Activated CD8-positive, alpha-beta memory T cell treated with anti-CD3 and anti-CD28 coated beads for 1 hour (primary cell): ENCODE measurements at places on chromosomes 5 and 9.

- DNase-seq = no peak
Observed at GRCh38 chr9:135300346-135301141, 179.0 kb upstream of the PPP1R26 start.

- no peak for DNase-seq
Observed at GRCh38 chr5:79186455-79186854, 49.5 kb upstream of the JMY start.

- DNase-seq = no peak
Observed at GRCh38 chr9:95296761-95297160, 20.7 kb downstream of the FANCC start.

DNA sequence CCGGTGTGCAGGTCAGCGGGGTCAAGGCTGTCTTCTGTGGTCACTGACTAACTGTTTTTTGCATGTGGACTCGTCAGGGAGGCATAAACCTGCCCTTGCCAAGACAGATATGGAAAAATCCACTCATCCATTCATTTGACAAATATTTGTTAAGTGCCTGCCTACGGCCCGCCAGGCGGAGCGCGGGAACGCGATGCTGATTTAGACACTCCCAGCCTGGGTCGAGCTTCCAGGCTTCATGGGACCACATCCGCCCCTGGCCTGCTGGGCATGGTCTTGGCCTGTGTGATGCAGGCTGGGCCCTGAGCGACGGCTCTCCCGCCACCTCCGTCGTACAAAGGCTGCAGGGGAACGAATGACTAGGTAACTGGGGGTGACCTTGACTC, 18.1 kb downstream of the MYMK start:
- DNase-seq = no peak

DNA sequence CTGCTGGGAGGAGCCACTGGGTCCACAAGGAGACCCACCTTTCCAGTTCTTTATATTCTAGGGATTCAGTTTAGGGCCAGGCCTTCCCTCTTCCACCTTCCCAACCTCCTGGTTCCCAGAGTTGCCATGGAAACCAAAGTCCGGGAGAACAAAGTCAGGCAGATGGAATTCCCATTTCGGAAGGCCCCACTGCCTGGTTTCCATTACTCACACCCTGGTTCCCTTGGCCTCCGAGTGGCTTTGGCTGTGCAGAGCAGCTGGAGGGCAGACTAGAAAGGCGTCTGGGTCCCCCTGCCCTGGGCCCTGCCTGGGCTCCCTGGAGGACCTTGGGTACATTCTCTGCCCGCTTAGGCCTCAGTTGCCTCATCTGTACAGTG, 136.1 kb downstream of the RGS3 start:
- DNase-seq = no peak

DNA sequence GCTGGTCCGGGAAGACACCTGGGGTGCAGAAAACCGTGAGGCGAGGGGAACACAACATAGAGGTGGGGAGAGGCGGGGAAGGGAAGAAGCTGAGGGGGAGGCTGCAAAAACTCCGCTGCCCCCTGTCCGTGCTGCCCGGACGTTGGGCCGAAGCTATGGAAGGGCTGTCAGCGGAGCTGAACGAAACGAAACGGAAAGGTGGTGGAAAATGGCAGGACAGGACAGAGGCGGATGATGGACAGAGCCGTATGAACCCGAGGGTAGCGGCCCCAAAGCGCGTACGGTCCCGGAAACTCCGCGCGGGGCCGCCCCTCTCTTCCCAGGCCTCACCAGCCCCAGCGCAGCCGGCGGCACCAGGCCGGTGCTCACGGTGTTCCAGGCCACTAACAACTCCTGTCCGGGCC, 272 bp downstream of the ANAPC2 start:
- no peak for DNase-seq

- DNase-seq = no peak
Observed at GRCh38 chr5:62132276-62132675, 173.7 kb upstream of the KIF2A start.

DNA sequence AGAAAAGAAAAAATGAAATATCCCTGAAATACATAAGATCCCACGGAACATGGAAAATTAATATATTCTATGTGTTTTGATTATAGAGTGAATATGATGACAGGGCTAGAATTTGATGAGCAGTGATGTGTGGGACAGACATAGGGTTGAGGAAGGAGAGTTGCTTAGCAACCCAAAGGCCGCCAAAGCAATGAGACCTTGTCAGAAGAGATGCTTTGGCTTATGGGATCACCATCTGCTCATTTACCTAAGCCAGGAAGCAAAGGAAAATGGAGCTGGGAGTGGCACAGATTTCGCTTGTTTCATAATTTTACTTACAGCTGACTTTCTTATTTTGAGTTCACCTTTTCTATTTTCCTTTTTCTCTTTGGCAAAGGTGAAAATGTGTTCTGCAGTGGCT, 20.9 kb upstream of the HAPLN1 start:
- no peak for DNase-seq

DNA sequence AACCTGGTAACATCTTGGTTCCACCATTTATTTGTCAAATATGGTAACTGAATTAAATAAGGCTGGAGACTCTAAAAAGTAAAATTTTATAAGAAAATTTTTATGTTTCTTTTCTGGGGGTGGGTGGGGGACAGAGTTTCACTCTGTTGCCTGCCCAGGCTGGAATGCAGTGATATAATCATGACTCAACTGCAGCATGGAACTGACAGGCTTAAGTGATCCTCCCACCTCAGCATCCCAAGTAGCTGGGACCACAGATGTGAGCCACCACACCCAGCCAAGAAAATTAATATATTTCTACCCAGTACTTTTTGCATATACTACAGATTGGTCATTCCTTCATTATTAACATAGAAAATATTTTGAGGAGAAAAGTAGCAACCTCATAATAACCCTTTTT, 216.9 kb downstream of the DEPDC1B start:
- no peak for DNase-seq
